ENCODE measurements at places on chromosomes 11 and 22.

DNA sequence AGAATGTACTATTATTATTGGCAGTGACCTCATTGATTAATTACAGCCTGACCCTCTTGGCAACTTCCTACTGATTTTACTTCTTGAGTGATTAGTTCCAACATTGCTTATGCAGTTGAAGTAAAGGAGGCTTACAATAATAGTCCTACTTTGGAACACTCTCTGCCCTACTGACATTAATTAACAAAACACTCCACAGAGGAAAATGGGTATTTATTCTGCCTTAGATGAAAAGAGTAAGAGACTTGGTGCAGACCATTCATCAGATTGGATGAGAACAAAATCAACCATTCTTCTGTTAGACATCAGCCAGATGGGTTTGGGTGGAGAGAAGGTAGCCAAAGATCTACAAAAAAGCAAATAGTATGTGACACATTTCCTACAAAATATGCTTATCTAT, 363.8 kb downstream of the FAT3 start:
- no peak for DNase-seq

DNA sequence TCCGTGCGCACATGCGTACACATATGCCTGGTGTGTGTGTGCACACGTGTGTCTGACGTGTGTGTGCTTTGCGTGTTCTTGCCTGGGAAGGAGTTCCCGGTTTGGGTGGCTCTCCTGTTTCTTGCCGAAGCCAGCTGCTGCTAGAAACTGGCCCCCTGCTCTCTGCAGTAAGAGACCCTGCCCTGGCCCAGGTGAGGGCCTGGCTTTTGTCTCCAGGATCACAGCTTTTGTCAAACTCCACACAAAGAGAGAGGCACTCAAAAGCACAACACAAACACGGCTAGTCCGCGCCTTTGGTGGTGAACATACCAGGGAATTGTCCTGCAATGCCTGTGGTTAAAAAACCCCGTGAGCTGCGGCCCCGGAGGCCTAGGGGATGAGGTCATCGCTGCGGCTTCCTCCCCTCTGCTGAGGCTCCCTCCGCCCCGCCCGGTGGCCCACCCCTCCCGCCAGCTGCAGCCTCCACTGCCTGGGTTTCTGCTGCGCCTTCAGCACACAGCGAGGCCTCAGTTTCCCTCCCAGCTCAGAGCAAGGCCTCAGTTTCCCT, 88.9 kb downstream of the KCNQ1 start:
- DNase-seq: no peak

DNA sequence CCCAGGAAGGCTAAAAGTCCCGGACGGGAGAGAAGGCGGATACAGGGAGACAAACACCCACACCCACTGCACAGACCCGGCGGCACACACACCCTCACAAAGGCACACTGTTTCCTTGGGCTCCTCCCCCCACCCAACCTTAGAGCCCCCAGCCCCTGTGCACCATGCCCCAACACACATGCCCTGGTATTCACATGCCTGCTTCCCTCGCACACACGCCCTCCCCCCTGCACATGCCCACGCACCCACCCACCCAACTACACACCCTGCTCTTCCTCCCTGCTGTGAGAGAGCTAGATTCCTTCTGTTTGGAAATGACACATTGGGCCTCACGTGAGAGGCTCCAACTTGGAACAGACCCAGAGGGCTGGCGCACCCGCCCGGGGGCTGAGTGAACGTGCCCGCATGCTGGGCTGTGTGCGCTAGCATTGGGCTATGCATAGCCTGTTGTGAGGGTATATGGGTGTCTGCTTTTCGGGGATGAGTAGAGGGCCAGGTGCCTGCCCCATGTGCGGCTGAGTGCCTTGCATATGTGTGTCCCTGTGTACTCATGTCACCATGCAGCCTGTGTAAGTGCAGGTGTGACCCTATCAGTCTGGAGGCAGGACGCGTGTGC, 518 bp upstream of the CHRM1 start:
- DNase-seq: no peak

DNA sequence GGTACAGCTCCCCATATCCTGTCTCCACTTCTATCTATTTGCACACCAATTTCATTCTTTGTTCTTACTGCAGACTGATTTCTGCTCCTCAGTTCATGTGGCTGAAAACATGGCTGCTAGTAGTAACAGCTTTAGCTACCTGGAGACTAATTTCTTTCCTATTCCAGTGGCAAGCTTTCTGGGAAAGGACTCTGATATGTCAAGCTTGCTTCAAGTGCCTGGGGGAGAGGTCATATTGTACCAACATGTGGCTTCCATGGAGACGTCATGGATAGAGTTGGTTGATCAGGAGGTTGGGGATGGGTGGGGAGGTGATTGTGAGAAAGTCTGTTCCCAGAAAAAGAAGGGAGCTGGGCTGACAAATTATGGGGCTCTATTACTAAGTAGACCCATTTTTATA, 44.9 kb downstream of the ADM start:
- no peak for DNase-seq

DNA sequence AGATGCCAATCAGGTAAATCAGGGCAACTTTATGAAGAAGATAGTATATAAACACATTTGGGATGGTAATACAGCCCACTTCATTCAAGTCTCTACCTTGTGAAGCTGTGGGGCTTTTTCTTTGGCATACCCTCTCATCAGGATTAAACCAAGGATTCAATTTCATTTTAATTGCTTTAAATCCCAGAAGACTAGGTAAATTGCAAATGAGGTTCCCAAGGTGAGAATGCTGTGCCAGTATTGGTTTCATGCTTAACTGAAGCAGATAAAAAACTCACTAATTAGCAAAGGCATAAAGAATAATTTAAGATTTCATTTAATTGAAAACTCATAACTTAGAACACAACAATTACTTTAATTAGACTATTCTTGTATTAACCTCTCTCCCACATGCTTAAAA, 1218.1 kb downstream of the FAM181B start:
- DNase-seq: no peak

- DNase-seq: no peak
These were observed 307.4 kb upstream of the B3GAT1 start for GRCh38 chr11:134719397-134719796.

- no peak for DNase-seq
These were observed 28.9 kb downstream of the MICAL2 start for GRCh38 chr11:12139144-12139881.

GRCh38 chr11:69860244-69860643, 41.0 kb upstream of the FGF3 start:
- DNase-seq: no peak

GRCh38 chr22:29113319-29113718, 40.5 kb downstream of the KREMEN1 start:
- DNase-seq: no peak

Measured in stimulated activated CD4-positive, alpha-beta T cell treated with anti-CD3 and anti-CD28 coated beads, Interleukin-12 subunit alpha, Interleukin-12 subunit beta, amount 100 ng/mL, for 24 hours (primary cell).